ENCODE measurements at places on chromosomes 1 and 21.
A peak's percentile ranks its signal among the peaks of the same experiment; 100 is the strongest.

- DNase-seq = no peak
Observed at GRCh38 chr1:119327094-119327449, 41.5 kb upstream of the HAO2 start.

- DNase-seq = no peak
Observed at GRCh38 chr1:218785928-218786327, 387.8 kb upstream of the LYPLAL1 start.

- no peak for DNase-seq
Observed at GRCh38 chr1:26418865-26419349, 8.3 kb downstream of the LIN28A start.

DNA sequence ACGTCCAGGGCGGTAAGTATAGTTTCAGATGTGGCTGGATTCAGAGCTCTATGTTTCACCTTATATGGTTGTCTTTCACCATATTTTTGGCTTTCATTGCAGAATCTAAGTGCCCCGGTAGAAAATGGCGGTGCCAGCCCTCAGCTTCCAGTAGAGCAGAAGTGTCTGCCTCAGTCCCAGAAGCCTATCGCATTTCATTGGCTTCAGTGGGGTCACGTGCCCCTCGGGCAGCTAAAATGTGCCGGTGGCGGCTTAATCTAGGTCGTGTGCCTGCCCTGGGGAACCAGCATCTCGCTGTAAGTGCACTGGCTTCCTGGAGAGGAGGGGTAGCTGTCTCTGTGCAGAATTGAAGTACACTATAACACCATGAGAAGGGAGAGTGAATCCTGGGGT, 107.4 kb upstream of the MAGI3 start:
- no peak for DNase-seq

GRCh38 chr1:227949954-227950734, 2.4 kb upstream of the WNT9A start:
- no peak for DNase-seq

GRCh38 chr21:46286648-46287002, 483 bp downstream of the YBEY start:
- DNase-seq = no peak

- no peak for DNase-seq
Observed at GRCh38 chr1:207459008-207459407, 4.9 kb downstream of the CR2 start.

DNA sequence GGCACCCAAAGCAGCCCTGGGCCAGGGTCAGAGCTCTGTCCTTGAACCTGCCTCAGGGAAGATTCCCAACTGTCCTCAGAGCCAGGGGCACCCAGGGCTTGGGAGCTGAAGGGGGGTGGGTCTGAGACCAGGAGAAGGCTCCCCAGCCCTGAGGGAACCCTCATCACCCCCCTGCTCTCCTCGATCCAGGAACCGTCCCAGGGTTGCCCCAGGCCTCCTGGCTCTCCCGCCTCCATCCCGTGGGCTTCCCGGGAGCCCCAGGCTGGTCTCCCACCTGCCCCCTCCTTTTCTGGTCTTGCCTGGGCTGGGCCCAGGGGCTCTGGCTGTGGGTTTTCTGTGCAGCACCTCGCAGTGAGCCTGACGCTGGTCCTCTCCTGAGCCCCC, 6.7 kb upstream of the SAMD11 start:
- no peak for DNase-seq

DNA sequence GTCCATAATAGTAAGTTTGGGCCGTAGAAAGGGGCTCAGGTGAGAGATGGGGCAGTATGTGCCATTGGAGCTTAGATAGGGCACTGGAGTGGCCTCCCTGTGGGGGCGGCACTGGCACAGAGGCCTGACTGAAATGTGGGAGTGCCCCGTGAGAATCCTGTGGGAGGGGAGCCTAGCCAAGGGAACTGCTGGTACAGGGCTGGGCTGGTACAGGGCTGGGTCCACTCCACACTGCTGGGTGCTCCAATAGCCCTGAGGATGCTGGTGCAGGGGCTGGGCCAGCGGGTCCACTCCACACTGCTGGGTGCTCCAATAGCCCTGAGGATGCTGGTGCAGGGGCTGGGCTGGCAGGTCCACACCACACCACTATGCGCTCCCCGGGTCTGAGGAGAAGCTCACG, 44.8 kb upstream of the PWP2 start:
- no peak for DNase-seq

DNA sequence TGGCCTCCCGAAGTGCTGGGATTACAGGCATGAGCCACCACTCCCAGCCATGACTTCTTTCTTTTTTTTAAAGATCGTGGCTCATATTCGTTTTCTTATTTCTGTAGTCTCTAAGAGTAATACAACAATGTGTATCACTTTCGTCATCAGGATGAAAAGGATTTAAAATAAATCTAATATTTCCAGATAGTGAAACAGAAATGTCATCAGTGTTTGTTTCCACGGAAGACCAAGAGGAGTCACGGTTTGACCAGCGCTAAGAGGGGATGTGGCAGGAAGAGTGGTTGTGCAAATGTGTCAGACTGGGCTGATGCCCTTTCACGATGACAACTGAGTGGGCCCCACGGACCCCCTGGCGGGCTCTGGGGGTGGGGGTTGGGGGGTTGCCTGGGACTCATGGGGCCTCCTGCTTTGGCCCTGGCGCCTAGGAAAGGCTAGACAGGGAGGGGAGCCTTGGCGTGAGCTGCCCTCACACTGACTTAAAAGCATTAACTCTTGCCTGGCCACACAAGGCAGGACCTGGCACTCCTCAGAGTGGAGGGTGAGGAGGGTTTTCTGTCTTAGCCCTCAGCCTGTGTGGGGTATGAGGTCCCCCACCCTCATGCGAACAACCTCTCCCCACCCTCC, 8.4 kb downstream of the SOX13 start:
- DNase-seq = no peak

- DNase-seq = no peak
Observed at GRCh38 chr1:23558140-23558871, 995 bp downstream of the ID3 start.

DNA sequence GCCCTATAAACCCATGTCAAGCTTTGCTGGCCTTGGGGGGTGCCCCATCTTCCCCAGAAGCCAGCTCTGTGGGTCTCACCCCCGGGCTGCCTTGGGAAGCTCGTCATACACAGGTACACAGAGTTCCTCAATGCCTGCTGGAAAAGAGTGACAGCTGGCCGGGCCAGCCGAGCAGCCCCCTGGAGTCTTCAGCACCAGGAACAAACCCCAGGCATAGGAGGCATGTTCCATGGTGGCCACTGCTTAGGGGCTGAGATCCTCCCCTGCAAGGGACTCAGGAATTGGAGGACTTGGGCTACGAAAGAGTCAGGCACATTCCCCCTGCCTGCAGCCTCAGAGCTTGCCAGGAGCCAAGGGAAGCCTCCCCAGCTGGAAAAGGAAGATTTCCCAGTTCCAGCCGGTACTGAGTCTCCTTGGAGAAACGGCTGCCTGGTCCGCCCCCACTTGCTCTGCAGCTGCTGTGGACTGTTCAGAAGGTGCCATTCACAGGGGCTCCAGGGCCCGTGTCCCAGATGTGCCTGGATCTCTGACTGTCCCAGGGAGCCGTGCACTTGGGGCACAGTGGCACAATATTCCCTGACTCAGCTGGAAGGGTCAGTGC, 89.5 kb downstream of the STUM start:
- no peak for DNase-seq

DNA sequence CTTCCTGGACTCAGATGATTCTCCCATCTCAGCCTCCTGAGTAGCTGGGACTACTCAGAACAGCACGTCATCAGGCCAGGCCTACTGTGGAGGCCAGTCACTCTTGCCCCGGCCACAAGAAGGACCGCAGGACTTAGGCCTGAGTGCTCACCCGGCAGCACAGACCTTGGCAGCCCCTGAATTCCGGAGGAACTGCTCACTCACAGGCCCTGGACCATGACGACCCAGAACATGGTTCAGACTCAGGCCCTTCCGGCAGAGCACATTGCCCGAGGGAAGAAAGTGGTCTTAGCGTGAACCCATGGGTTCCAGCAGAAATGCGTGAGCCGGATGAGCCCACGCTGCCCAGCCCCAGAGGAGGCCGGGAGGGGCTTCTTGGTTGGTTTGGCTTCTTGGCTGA, 177.3 kb upstream of the TMEM51 start:
- DNase-seq = no peak

- DNase-seq = no peak
Observed at GRCh38 chr1:41122851-41123518, 101.5 kb upstream of the SLFNL1 start.

DNA sequence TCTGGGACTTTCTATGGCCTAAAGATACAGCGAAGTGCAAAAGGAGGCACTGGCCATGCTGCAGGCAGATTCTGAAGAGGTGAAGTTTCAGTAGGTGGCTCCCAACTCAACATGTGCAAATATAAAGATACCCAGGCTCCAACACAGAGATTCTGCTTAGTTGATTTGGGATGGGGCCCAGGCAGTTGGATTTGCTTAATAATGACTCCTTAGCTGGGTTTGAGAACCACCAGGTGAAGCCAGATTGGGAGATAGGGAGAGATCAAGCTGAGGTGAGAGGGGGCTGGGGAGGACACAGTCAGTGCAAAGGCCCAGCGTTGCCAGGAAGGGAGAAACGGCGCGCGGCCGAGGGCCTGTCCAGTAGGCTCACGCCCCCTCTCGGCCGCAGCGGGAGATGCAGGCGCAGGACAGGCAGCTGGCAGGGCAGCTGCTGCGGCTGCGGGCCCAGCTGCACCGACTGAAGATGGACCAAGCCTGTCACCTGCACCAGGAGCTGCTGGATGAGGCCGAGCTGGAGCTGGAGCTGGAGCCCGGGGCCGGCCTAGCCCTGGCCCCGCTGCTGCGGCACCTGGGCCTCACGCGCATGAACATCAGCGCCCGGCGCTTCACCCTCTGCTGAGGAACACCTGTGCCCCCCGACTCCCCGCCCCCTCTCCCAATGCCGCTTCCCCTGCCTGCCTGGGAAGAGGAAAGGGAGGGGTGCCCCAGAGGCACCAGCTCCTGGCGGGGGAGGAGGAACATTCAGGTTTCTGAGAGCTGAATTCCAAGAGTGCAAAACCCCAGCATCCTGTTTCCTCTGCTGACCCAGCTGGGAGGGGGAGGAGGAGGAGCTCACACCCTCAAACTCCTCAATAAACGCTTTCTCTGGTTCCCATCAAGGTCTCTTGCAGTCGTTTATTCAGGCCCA, 1.2 kb downstream of the FAM167B start:
- DNase-seq = peak; percentile 95

DNA sequence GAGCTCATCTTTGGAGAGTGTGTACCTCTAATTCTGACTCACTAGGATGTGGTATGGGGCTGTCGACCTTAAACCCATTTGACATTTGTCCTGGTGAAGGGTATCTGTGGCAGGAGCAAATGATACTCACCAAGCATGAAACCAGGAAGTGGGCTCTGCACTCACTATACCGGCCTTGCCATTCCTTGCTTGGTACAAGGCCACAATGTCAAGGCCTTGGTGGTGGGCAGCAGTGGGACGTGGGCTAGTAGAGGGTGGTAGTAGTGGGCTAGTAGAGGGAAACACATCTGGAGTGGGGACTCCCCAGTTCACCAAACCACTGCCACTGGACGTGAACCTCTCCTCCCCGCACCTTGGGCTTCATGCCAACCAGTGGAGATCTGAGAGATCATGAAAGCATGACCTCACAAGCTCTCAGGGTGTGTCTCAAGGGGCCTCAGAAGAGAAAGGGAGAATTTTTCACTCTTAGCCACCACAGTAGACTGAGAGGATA, 11.5 kb downstream of the TNFSF4 start:
- DNase-seq = no peak

DNA sequence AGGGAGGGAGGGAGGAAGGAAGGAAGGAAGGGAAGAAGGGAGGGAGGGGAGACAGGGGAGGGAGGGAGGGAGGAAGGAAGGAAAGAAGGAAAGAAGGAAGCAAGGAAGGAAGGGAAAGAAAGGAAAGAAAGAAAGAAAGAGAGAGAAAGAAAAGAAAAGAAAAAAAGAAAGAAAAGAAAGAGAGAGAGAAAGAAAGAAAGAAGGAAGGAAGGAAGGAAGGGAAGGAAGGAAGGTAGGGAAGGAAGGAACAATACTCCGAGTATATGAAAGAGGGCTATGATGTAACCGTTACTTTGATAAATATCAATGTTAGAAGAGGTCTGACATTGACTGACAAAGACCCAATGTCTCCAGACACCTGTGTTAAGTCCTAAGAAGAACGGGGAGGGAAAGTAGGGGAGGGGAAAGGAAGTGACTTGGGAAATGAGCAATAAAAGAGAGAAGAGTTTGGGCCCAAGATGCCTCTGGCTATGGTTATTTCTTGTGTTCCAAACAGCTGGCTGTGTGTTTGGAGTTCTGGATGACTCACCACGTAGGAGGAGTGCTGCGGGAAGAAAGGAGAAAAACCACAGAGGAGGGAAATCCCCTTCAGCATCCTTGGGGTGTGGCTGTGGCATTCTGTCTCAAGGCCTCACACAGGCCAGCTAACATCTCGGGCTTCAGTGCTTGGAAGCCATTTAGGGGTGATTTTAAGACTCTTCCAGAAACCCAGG, 37.0 kb upstream of the RXRG start:
- no peak for DNase-seq

GRCh38 chr1:216462066-216462775, 39.0 kb upstream of the USH2A start:
- no peak for DNase-seq

Measured in omental fat pad (tissue), 4 donors.